ENCODE measurements at places on chromosomes 1 and 21.

GRCh38 chr1:233440951-233441401 lies 113.5 kb downstream of the MAP3K21 start:
- DNase-seq: no peak

DNA sequence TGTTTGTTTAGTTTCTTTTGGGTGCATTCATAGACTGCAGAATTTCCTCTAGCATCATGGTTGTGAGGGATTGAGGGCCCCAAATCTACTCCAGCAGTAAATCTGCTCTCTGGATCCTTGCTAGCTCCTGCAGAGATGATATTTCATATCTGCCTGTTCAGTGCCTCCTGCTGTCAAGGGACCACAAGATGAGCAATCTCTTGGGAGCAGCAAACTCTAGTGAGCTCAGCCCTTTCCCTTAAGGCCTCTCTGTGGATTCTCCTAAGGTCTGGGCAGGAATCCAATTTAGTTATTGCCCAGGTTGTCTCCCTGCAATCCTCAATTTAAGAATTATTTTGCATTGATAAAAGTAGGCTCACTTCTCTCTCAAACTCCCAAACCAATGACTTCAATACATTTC lies 76.9 kb downstream of the RGS18 start:
- no peak for DNase-seq

DNA sequence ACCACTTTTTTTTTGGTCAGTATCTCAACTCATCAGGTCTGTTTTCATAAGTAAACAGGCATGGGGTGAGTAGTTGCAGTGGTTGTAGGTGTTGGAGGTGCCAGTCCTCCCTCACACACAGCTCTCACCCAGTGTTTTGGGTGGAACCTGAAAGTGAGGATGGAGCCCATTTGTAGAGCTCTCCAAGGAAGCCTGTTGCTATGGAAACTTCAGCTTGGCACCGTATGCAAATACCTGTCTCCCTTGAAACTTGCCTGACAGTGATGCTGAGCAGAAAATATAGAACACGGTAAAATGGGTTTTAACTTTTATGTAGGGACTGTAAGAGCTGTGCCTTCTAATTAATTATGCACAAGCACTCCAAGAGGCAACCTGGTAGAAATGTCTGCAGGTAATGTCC lies 214.1 kb downstream of the AJAP1 start:
- DNase-seq: no peak

DNA sequence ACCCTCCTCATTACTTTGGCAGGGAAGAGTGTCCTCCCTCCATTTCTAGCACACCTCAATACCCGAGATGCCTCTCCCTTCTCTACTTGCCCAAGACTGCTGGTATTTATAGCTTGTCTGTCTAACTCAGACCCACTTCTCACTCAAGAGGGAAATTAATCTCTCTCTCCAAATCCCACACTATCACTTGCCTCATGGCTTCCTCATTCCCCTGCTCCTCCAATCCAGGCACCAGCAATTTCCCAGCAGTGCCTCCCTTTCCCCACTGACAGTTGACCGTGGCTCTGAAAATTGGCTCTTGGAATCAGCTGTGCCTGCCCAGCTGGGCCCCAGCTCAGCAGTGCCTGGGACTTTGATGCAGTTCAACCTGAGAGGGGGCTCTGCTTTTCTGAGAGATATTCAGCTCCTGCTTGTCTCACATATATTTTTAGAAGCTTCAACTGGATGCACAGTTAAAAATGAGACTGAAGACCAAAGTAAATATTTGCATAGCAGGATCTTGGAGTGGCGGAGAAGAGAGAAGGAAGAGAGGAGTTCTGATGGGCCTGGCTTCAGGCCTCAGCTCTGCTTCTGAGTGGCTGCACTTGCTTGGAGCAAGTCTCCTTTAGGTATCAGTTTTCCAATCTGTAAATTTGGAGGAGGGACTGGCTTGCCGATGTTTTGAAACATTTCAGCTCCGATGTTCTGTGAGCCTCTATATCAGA lies 81.1 kb upstream of the SPATA6 start:
- DNase-seq: no peak

GRCh38 chr1:241932845-241933244 lies 24.7 kb upstream of the BECN2 start:
- no peak for DNase-seq

GRCh38 chr1:169873582-169874199 lies 20.0 kb downstream of the SCYL3 start:
- DNase-seq: no peak

DNA sequence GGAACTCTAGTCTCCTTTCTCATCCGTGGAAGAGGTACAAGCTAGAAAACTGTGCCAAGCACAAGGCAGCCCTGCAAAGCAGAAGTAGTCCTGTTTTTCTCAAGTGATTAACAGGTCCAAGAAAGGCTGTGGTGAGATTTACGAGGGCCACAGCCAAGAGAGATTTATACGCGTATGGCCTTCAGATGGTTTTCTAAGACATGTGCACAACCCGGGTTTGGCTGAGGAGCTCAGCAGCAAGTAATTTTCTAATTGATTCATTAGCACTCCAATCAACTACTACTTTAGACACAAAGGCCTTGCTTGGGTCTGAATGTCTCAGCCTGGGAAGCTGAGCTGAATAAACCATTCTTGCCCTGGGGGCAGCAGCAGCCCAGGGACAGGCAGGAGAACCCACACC lies 55.8 kb downstream of the SSBP3 start:
- DNase-seq: no peak

DNA sequence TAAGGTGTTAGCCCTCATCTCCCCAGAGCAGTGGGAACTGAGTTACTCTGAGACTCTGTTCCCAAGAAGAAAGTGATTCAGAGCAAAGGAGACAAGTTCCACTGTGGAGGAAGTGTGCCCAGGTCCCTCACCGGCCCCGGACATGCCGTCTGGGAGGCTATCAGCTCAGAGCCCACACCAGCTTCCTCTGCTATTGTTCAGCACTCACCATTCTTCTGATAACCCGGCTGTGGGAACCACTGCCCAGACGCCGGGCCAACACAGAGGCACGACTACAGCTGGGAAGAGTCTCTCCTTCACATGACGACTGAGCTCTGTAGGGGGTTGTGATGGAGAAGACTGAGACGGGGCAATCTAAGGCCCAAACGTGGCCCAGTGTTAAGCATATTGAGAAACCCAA lies 34.2 kb upstream of the GJA5 start:
- DNase-seq: no peak

- DNase-seq: no peak
Measured at GRCh38 chr21:25005388-25005787, 601.9 kb downstream of the MRPL39 start.

- DNase-seq: no peak
Measured at GRCh38 chr1:43354936-43355335, 3.8 kb upstream of the CDC20 start.

- no peak for DNase-seq
Measured at GRCh38 chr1:2495546-2495945, 19.5 kb downstream of the PLCH2 start.
